ENCODE measurements at places on chromosomes 12 and 14. TPM values are rescaled to one million over a fixed set of nuclear protein-coding genes. Genes with fewer than 3 reads are reported as not detected.

The LPAR5 gene
- not detected for total RNA-seq

The GZMH gene
- not detected for total RNA-seq

The TAS2R46 gene
- 7.1 TPM for total RNA-seq

The PTPN6 gene
- 0.91 TPM for total RNA-seq

The LTB4R2 gene
- total RNA-seq = 5.5 TPM

The PPFIA2 gene
- total RNA-seq = not detected

The OR8S1 gene
- total RNA-seq = not detected

The SERPINA1 gene
- 15.8 TPM for total RNA-seq

The LMNTD1 gene
- 0.52 TPM for total RNA-seq

The KRT6C gene
- total RNA-seq = not detected

The SLC15A4 gene
- 45.6 TPM for total RNA-seq

The OLR1 gene
- total RNA-seq = not detected

The RBP5 gene
- total RNA-seq = not detected

The NTN4 gene
- 160 TPM for total RNA-seq

The BICDL1 gene
- not detected for total RNA-seq

The OR4L1 gene
- not detected for total RNA-seq

The PRB2 gene
- total RNA-seq = not detected

The TUNAR gene
- not detected for total RNA-seq

The GNB3 gene
- total RNA-seq = 4.3 TPM

The MIPOL1 gene
- total RNA-seq = 18.2 TPM

The TPPP2 gene
- not detected for total RNA-seq

The STAC3 gene
- total RNA-seq = 0.65 TPM

The A2ML1 gene
- total RNA-seq = not detected

The KSR2 gene
- not detected for total RNA-seq

The JPH4 gene
- not detected for total RNA-seq
